Testis (tissue), 5 donors: ENCODE measurements at places on chromosomes 16 and 17. TPM values are rescaled to one million over a fixed set of nuclear protein-coding genes. Genes with fewer than 3 reads are reported as not detected.

GRCh38 chr16:15741207-15741871 is 91.3 kb downstream of the NDE1 start:
- H3K36me3 ChIP-seq, result no peaks in the 10 kb centered on the region
- H3K4me3 ChIP-seq, result no peak overlapping the region
- no peak for DNase-seq
- H3K27ac ChIP-seq, result peak overlapping the region; percentile 50
- no peaks in the 10 kb centered on the region for H3K27me3 ChIP-seq
- no peaks in the 10 kb centered on the region for H3K4me1 ChIP-seq

Gene CLTC
- polyA plus RNA-seq, result 137 TPM

Gene SYT17
- 0.75 TPM for polyA plus RNA-seq

DNA sequence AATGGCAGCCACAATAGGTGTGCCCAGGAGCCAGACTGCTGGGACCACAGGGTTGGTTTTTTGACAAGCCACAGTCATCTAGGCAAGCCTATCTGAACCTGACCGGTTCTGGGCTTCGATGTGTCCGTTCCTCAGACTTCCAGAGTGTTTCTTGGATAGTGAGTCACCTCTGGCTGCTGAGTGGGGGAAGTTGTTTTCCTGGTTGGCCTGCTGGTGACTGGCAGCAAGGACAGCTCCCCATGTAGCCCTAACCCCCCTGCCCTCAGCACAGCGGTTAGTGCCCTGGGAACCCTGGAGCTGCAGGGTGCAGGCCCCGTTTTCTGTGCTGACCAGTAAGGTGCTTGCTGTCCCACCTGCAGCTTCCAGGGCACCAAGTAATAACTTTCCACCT is 65.5 kb downstream of the PLD6 start:
- peaks cover 31% of the 10 kb centered on the region for H3K4me1 ChIP-seq
- no peak overlapping the region for H3K4me3 ChIP-seq
- no peaks in the 10 kb centered on the region for H3K36me3 ChIP-seq
- no peak overlapping the region for H3K27ac ChIP-seq
- no peaks in the 10 kb centered on the region for H3K27me3 ChIP-seq
- DNase-seq, result no peak

GRCh38 chr16:73000020-73000906 is 47.7 kb downstream of the ZFHX3 start:
- no peaks in the 10 kb centered on the region for H3K36me3 ChIP-seq
- H3K27me3 ChIP-seq, result no peaks in the 10 kb centered on the region
- DNase-seq, result peak; percentile 66
- H3K4me3 ChIP-seq, result no peak overlapping the region

Gene SLC16A6
- polyA plus RNA-seq, result 2.2 TPM

DNA sequence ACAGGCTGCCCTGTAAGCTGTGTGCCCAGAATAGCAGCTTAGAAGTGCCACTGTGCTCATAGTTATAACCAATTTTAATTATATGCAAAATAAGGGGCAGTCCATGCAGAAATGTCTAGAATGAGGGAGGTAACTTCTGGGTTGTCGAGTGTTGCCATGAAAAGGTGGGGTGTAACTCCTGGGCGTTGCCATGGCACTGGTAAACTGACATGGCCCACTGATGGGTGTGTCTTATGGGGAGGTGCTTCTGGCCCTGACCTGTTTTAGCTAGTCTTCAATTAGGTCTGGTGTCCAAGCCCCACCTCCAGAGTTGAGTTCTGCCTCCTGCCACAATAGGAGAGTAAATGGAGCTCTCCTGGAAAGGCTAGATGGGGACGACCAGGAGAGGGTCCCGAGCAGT is 120.6 kb downstream of the SALL1 start:
- no peak overlapping the region for H3K4me3 ChIP-seq
- H3K36me3 ChIP-seq, result no peaks in the 10 kb centered on the region
- H3K27me3 ChIP-seq, result no peaks in the 10 kb centered on the region
- DNase-seq, result no peak
- H3K27ac ChIP-seq, result no peak overlapping the region

Gene COA3
- polyA plus RNA-seq, result 52.7 TPM

- DNase-seq, result no peak
- no peaks in the 10 kb centered on the region for H3K4me1 ChIP-seq
- no peaks in the 10 kb centered on the region for H3K27me3 ChIP-seq
These were observed 5.7 kb upstream of the SDR42E1 start for GRCh38 chr16:82016964-82017363.

Gene RCVRN
- polyA plus RNA-seq, result 0.32 TPM

GRCh38 chr17:80663781-80664206 is 119.2 kb downstream of the RPTOR start:
- H3K4me3 ChIP-seq, result no peak overlapping the region
- H3K27me3 ChIP-seq, result no peaks in the 10 kb centered on the region
- no peaks in the 10 kb centered on the region for H3K36me3 ChIP-seq
- peaks cover 8% of the 10 kb centered on the region for H3K4me1 ChIP-seq
- DNase-seq, result no peak

DNA sequence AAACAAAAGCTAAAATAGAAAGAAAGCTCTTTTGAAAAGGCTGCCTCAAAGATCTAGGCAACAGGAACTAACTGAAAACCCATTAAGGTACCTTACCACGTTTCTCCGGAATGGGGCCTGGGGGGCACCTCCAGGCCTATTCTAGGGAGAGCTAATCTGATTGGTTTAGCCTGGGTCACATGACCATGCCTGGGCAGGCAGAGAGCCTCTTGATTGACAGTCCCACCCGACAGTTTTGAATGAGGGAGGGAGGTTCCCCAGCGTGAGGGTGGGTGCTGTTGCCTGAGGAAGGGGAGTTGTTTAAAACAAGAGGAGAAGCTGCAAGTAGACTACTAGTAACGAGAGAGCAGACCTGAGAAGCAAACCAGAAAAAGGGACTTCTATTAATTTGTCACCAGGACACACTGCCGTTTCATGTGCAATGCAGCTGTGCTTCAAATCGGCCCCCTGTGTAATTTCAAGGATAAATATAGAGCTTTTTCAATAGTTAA is 143.4 kb upstream of the HS3ST2 start:
- no peaks in the 10 kb centered on the region for H3K36me3 ChIP-seq
- no peaks in the 10 kb centered on the region for H3K4me1 ChIP-seq
- H3K27me3 ChIP-seq, result no peaks in the 10 kb centered on the region
- peak; percentile 80 for DNase-seq
- H3K4me3 ChIP-seq, result peak overlapping the region; percentile 21

Gene CIBAR2
- 1.6 TPM for polyA plus RNA-seq

DNA sequence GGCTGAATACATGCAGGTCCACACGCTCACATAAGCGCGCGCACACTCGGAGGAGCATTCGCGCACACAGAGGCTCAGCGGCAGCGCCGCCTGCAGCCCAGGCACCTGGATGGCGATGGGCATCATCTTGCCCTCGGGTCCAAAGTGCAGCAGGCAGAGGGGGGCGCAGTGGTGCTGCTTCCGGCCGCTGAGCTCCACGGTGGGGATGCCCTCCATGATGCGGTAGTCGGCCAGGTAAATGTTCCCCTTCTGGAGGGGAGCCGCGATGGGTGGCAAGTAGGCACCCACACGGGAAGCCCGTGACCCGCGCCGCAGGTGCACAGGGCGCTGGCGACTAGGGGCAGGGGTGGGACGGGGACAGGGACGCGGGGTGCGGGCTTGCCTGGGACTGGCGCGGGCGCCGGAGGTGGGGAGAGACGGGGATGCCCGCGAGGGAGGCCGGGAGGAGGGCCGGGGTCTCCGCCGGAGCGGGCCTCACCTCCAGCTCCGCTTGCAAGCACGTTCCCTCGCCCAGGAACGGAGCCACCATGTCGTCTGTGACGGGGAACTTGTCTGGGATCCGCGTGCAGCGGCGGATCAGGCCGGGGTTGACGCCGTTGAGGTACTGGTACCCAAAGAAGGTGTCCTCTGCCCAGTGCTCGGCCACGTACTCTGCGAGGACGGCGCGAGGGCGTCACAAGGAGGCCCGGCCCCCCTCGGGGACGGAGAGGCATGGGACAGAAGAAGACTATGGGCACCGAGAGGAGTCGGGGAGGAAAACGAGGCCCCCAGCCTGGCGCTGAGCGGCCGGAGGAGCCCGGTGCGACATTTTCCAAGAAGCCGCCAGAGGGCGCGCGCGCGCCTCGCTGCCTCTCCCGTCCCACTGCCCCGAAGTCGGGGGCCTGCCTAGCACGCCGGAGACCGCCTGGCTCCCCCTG is 8.0 kb downstream of the ALOX12B start:
- H3K27ac ChIP-seq, result no peak overlapping the region
- DNase-seq, result peak; percentile 79
- peaks cover 10% of the 10 kb centered on the region for H3K4me1 ChIP-seq
- peak overlapping the region; percentile 52 for H3K4me3 ChIP-seq

DNA sequence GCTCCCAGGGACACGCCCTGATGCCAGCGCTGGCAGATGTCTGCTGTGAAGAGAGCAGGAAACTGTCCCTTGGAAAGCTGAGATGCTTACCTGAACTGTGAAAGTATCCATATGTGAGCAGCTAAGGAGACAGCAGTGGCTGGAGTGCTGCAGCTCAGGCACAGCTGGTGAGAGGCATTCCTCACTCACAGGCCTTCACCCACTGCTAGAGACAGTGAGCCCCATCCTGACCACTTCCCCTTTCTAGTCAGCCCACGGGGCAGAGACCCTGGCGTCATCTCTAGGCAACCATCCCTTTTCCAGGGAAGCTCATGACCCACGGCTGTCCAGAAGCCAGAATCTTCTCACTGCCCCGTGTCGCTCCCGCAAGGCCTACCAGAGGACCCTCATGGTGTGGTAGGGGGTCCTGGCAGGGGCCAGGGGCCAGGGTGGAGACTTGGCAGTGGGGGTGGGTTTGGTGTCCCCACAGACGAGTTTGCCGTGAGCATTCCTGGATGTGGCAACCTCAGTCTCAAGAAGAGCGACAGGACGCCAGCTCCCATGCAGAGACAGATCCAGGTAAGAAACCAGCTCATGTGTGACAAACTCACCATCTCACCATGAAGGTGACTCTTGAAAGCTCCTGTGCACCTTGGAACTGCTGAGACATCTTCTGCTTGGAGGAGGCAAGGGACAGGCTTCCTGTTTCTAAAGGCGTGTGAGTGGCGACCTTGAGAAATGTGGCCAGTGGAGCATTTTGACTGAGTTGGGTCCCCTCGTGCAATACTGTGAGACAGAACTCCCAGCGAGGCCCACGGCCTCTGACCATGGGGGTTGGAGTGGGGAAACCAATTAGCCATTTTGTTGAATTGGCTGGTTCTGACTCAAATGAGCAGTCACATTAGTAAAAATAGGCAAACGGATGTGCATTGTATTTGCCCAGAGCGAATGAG is at the start of gene SCIMP:
TSS of gene SCIMP (minus strand) at position 216 of the 932 bp plus-strand sequence. CDS start at position 111, 105 bp downstream.
- no peaks in the 10 kb centered on the region for H3K27me3 ChIP-seq
- no peaks in the 10 kb centered on the region for H3K4me1 ChIP-seq
- no peaks in the 10 kb centered on the region for H3K36me3 ChIP-seq
- H3K4me3 ChIP-seq, result no peak within 1 kb of the TSS
- H3K27ac ChIP-seq, result no peak within 1 kb of the TSS

Gene PRSS8
- 1.5 TPM for polyA plus RNA-seq

GRCh38 chr17:44389723-44390202 is 314 bp upstream of the ITGA2B start:
- H3K36me3 ChIP-seq, result no peaks in the 10 kb centered on the region
- no peaks in the 10 kb centered on the region for H3K27me3 ChIP-seq
- H3K4me3 ChIP-seq, result no peak overlapping the region
- H3K4me1 ChIP-seq, result peaks cover 4% of the 10 kb centered on the region

DNA sequence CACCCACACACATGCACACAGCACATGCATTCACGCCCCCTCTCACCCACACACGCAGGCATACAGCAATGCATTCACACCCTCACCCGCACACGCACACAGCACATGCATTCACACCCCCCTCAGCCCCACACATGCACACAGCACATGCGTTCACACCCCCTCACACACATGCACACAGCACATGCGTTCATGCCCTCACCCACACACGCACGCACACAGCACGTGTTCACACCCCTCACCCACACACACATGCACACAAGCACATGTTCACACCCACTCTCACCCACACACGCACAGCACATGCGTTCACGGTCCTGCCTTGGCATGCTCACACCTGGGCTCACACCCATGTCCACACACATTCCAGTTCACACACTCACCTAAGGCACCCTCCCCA is 64.2 kb downstream of the ENGASE start:
- H3K4me3 ChIP-seq, result no peak overlapping the region
- H3K27ac ChIP-seq, result no peak overlapping the region
- DNase-seq, result no peak
- H3K36me3 ChIP-seq, result no peaks in the 10 kb centered on the region

- no peak overlapping the region for H3K27ac ChIP-seq
- H3K4me1 ChIP-seq, result peaks cover 4% of the 10 kb centered on the region
These were observed 5.1 kb downstream of the STH start for GRCh38 chr17:46003907-46004748.

DNA sequence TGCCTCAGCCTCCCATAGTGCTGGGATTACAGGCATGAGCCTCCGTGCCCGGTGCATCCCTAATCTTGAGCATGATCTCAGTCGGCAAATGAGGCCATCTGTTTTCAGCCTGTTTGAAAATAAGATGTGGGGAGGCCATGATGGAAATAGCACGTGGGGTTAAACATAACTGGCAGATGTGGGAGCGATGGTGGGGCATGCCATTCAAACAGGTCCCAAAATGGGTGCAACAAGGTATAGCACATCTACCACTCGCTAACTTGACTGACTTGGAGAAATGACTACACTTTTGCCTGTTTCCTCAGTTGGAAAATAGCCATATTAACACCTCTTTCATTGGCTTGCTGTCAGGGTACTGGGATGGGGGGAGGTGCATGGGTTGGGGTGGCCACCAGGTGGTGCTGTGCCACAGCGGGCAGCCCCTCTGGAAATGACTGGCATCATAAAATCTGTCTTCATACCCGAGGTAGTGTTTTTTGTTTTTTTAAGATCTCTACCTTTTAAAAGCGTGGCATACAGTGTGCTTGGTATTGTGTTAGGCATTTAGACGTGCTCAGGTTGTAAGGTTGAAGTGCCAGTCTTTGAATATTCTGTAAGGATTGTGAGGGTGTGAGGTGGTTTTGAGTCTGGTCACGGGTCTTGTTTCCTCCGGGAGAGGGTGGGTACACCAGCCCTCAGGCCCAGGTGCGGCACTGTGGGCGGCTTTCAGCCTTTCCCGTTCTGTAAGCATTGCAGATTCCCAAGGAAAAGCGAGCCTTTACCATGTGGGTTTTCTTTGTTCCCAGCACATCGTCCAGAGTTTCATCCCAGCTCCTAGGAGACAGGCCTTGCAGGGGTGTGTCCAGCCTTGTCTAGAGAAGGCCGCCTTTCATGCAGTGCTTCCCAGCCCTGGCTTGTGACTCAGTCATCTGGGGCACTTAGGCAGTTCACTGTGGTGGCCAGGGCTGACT is 2.9 kb upstream of the TTYH2 start:
- H3K27me3 ChIP-seq, result no peaks in the 10 kb centered on the region
- H3K36me3 ChIP-seq, result no peaks in the 10 kb centered on the region
- peaks cover 44% of the 10 kb centered on the region for H3K4me1 ChIP-seq
- DNase-seq, result peak; percentile 79
- no peak overlapping the region for H3K27ac ChIP-seq

- H3K36me3 ChIP-seq, result no peaks in the 10 kb centered on the region
- no peak overlapping the region for H3K27ac ChIP-seq
- no peak for DNase-seq
- no peaks in the 10 kb centered on the region for H3K27me3 ChIP-seq
These were observed 44.8 kb upstream of the HLF start for GRCh38 chr17:55219934-55220333.

Gene ATAD5
- 0.67 TPM for polyA plus RNA-seq

- no peaks in the 10 kb centered on the region for H3K36me3 ChIP-seq
- H3K27me3 ChIP-seq, result no peaks in the 10 kb centered on the region
- DNase-seq, result no peak
- H3K4me1 ChIP-seq, result no peaks in the 10 kb centered on the region
These were observed 88.2 kb downstream of the WDR59 start for GRCh38 chr16:74896389-74897370.

Gene UNC45B
- polyA plus RNA-seq, result 2.2 TPM

Gene KRTAP4-4
- not detected for polyA plus RNA-seq
